Erythroblast (primary cell): ENCODE measurements at places on chromosomes 1 and 21.

- no peak for DNase-seq
These were observed 31.4 kb upstream of the CBR3 start for GRCh38 chr21:36103434-36103833.

DNA sequence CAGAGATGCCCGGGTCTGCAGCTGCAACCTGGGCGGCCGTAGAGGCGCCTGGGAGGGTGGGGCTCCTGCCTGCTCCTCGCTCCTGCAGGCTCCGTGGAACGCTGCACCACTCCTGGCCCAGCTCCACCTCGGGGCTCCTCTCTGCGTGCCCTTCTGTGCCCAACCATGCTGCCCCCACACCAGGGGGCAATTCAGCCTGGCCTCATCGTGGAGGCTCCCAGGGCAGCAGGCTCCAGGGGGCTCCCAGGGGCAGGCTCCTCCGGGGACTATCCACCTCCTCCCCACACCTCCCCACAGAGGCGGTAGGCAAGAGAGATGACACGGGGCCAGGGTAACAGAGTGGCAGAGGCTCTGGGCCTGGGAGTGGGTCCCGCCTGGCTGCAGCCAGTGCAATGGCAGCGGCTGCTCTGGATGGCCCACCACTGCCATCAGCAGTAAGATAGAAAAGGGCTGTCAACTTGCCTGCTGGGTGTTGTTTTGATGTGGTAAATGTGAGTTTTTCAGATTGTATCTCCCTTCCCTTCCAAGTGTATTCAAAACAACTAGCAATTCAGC is 22.4 kb upstream of the LRRC8C start:
- no peak for DNase-seq

DNA sequence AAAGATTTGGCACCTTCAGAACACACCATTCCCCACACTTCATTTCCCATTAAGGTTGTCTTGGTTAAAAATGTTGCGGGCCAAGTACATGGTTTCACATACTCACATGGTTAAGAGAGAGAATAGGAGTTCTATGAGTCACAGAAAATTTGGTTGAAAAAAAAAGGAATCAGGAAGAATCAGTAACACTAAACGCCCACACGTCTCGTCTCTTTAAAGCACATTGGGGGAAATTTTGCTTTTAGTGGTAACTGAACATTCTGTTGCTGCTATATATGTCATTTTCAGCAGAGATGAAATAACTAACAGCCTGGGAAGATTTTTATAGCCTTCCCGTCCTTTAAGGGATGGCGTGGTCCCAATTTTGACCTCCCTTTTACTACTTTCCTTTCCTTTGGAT is 132.9 kb upstream of the ERG start:
- no peak for DNase-seq

DNA sequence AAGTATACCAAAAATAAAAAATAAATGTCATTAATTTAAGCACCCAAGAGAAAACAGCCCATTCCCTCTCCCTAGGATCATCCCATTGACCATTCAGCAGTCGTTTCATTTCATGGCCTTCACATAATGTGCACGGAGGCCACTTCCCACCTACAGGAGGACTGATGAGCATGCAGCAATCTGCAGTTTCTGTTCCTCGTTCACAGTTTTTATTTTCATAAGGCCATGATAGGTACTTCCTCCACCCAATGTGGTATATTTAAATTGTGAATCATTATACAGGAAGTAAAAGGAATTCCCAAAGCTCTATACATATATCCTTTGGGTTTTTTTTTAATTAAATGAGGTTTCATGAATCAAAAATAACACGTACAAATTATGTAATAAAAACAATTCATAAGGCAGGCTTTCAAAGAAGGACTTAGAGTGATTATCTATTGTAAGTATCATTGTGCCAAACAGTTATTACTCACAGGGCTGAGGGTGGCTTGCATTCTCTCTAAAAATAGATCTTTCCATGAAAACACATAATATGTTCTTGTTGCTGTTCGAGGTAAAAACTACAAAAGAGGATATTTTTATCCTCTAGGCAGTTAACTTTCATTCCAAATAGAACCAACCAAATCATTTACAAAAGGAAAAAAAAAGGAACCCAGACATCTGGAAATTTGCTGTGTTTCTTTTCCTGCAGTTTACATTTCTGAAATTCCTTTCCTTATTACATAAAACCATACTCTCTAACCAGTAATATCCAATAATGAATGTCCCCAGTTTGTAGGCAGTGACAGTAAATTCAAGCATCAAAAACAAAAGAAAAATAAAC is 27.5 kb upstream of the SLC44A3 start:
- DNase-seq: no peak

GRCh38 chr1:52601991-52602855 is at the start of gene GPX7:
TSS of gene GPX7 (plus strand) at chr1:52602371. CDS start at chr1:52602410, 39 bp downstream.
- peak; percentile 23 for DNase-seq

GRCh38 chr1:201608635-201609395 is 69.9 kb downstream of the NAV1 start:
- no peak for DNase-seq

DNA sequence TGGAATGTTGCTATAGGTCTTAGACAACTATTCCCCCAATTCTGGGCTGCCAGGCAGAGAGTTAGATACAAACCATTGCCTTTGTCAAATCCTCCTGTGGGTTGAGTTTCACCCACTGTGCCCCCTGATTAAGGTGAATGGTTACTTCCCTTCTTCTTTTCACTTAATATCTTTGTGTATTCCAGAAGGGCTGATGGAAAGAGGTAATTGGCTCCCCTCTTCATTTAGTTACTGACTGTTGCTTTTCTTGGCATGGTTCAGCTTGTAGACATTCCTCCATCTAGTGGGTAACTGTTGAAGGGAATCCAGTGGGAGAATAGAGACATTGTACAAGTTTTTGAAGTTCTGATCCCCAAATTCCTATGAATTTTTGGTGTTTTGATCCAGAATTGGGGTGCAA is 43.8 kb upstream of the MACF1 start:
- DNase-seq: no peak

DNA sequence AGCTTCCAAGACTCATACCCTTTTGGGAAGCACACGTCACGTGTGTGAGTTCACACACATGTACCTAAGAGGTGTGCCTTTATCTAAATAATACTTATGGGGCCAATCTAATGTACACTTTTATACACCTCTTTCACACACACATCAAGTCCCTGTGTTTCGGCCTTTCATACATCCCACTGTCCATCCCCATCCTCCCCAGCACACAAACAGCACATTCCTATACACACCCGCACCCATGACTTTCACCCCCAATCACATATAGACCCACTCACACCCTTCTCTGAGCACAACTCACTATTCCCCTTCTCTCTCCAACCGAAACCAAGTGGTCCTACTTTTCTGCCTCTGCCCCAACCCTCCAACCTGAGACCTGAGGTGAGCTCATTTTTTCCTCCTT is 3.5 kb downstream of the MEX3A start:
- DNase-seq: no peak

GRCh38 chr1:182460550-182460951 is 10.6 kb downstream of the RGSL1 start:
- DNase-seq: no peak

- DNase-seq: no peak
These were observed 24.3 kb downstream of the TSPAN2 start for GRCh38 chr1:115065021-115065420.
